ENCODE measurements at places on chromosomes 11 and 22.

DNA sequence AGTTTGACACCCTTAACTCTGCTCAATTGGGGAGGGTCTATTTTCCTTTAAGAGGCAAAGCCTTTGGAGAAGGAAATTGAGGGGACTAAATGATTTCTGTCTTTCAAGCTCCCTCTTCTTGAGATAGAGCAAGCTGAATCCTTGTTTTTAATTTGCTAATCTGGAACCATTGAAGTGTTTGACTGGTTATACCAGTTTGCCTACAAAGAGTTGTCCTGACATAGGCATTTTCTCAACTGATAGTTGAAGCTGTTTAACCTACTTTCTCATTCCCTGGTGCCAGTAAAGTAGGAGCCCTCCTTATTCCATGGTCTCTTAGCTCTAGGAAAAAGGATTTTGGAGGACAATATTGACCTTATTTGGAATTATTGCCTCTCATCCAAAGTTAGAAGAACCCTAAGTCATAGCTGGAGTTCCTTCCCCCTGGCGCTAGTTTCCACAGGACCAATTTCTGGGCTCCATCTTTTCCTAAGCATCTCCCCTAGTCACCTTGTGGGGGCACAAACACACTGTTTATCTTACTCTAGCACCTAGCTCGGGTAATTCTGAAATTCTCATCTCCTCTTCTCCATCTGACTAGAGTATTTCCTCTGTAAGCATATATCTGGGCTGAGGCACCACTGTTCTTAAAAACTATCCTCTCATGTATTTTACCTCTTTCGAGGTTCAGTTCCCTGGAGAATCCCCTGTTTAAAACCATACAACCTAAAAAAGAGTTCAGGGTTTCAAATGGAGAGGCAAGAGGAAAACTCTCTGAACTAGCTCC, 7.4 kb downstream of the ZDHHC5 start:
- no peak for DNase-seq

DNA sequence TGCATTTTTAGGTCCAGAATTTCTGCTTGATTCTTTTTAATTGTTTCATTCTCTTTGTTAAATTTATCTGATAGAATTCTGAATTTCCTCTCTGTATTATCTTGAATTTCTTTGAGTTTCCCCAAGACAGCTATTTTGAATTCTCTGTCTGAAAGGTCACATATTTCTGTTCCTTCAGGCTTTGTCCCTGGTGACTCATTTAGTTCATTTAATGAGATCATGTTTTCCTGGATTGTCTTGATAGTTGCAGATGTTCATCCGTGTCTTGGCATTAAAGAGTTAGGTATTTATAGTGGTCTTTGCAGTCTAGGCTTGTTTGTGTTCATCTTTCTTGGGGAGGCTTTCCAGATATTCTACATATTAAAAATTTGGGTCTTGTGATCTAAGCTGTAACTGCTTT, 694.8 kb upstream of the CCDC179 start:
- DNase-seq, result no peak

DNA sequence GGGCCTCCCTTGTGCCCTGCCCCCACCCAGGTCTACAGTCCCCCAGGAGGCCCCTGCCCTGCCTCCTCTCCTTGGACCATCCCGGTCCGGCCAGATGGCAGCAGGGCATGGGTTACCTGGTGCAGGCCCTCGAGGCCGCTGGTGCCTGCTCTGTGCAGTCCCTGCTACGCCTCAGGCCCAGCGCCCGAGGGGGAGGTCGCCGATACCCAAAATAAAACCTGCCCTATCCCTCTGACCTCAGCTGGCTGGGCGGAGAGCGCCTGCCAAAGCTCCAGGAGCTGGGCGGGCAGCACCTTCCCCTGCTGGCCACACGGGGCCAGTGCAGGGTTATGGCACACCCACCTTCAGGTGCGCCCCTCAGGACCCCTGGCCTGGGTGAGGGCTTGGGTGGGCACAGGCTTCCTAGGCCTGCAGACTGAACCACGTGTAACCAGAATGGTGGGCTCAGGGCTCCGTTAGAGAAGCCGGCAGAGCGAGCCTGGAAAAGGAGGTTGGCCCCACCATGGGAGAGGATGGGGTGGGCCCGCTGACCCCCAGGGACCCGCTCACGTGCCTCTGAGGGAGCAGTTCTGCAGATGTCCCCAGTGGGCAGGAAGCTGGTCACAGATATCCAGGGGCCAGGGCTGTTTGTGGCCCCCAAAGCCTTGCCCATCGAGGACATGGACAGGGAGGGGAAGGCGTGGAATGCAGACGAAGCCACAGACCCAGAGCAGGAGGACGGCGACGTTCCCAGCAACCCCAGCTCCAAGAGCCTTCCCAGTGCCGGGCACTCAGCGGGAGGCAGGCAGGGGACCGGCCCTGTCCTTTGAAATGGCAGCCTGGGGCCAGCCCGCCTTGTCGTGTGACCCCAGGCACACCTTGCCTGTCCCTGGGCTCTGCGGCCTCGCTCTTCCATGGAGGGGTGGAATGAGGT, 1.7 kb upstream of the TNNT3 start:
- peak; percentile 82 for DNase-seq

DNA sequence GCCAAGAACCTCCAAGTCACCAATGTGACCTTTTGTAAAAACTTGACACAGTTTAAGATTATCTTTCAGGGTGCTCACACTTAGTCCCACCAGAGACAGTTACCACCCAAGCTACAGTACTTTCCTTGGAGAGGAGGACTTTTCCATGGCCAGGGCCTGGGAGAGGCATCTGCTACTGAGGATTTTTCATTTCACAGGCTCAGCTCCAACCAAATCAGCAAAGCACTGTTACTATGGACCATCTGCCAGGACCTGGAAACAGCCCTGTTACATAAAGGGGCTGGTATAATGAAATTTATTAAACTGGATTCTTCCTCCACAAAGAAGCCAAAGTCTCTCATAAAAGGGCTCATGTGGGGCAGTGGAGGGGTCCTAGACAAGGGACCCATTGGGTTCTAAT, 38.6 kb downstream of the SERGEF start:
- DNase-seq, result no peak

GRCh38 chr11:120004723-120005122, 133.2 kb downstream of the TRIM29 start:
- DNase-seq, result no peak

- no peak for DNase-seq
Observed at GRCh38 chr22:19812910-19813309, 41.8 kb downstream of the GNB1L start.

DNA sequence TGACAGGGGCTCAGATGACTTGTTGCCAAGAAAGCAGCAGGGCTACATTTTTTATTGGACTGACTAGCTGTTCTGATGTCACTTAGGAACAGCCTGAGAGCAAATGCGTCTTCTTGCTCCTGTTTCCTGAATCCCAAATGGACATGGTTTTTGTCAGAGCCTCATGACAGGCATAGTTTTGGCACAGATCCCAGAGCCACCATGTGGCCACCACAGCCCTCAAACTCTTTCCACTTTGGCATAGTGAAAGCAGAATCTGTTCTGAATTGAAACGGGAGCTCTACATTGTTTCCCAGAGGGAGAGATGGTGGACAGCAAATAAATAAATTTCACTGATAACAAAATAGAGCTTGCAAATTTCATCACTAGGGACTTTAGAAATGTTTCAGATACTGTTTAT, 222.2 kb downstream of the C11orf87 start:
- DNase-seq, result no peak

DNA sequence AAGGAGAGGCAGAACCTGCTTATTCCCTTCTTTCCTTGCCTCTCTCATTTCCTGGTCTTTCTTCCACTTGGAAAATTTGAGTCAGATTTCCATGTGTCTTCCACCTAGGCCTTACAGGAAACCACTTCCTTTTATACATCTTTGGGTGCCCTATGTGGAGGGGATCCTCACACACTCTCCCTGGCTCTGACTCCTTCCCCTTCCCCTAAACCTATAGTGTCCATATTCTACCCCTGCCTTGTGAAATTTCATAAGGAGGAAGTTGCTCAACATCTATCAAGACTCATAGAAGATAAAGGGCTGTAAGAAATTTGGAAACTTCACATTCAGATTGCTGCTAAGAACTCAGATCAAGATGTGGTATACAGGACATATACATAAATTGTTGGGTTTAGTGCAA, 20.4 kb downstream of the TUG1 start:
- DNase-seq, result no peak

- DNase-seq, result peak; percentile 82
Observed at GRCh38 chr11:61587541-61587941, 6.7 kb upstream of the SYT7 start.

- no peak for DNase-seq
Observed at GRCh38 chr11:75475767-75476650, 43.0 kb upstream of the KLHL35 start.

DNA sequence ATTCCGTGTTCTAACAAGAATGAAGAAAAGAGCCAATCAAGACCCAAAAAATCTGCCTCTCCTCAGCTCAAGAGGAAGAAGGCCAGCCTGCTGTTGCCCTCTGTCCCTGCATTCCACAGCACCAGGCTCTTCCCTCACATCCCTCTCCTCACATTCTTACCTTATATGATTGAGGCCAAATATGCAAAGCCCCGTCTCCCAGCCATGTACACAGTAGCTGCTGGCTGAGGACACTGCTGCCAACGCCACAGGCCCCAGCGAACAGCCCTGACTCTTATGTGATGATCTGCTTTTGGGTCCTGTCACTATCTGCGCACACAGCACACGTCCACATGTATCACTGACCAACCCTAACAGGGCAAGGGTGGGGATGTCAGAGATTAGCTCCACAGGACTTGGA, 60.2 kb downstream of the MICAL3 start:
- no peak for DNase-seq

DNA sequence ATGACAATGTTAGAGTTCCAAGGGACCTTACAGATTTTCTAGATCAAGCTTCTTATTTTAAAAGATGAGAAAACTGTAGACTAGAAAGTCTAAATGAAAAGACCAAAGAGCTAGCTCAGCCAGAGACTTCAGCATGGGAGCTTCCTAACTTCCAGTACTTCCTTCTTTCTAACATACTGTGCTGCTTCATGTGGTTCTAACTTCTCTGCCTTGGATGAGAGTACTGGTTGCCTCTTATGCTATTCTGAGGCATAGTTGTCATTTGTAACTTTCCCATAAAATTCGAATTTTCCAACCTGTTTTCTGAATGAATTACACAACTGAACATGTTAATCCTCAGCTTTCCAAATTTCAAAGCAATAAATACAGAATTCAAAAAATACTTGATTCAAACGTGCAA, 1.8 kb downstream of the MTMR2 start:
- no peak for DNase-seq

- DNase-seq, result peak; percentile 55
Observed at GRCh38 chr11:71206186-71206585, 46.2 kb downstream of the SHANK2 start.

- no peak for DNase-seq
Observed at GRCh38 chr11:92251980-92252379, 27.4 kb downstream of the FAT3 start.

DNA sequence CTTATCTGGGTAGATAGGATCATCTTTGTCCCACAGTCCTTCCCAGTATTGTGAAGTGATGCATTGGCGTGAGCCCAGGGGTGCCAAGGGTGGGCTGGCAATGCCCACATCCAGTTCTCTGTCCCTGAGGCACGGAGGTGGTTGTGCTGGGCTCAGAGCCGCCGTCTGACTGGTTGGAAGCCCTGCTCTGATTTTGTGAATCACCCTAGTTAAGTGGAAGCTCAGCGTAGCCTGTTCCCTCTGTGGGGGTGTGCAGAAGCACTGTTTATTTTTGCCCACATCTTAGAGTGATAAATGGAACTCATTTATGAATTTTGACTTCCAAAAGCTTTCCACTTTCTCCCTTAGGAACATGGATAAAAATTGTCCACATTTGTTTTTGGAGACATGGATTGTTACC, 13.6 kb downstream of the BCR start:
- no peak for DNase-seq

DNA sequence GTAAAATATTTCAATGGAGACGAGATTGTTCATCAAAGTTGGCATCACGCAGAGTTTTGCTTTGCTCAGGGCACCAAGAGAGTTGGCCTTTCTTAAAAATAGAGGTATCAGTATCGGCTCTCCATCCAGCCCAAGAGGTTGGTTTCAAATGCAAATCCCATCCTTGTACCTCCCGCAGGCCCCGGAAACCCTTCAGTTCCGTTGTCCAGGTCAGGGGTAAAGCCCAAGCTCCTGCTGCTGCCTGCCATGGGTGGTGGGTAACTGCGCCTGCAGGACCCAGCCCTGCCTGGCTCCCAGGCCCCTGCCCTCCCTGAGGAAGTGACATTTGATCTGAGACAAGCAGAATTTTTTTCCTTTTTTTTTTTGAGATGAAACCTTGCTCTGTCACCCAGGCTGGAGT, 49.3 kb upstream of the RTL6 start:
- no peak for DNase-seq

DNA sequence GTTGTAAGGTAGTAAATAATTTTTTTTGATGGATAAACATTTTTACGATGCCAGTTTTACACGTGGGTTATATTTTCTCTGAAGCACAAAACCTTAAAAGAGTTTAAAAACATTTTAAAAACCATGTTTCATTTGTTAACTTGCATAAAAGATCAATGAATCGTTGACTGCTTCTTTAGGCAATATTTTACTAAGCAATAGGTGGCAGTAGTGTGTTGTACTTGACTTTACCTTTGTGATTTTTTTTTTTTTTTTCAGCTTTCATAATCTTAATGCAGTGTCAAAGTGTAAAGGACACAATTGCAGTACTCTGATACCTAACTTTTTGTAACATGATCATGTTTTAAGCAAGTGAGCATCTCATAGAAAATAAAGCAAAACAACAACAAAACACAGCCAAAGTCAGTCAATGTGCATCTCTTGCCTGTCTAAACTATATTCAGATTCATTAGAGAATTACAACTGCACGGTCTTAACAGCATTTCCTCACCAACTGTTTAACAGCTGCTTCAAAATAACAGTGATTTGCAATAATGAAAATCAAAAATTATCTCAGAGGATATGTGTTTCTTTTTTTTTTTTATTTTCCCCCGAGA, 27.7 kb downstream of the DNAJC24 start:
- DNase-seq, result no peak

GRCh38 chr22:20636075-20636812, 128.8 kb downstream of the MED15 start:
- no peak for DNase-seq
